ENCODE measurements at places on chromosomes 7 and 10. TPM values are rescaled to one million over a fixed set of nuclear protein-coding genes. Genes with fewer than 3 reads are reported as not detected.

DNA sequence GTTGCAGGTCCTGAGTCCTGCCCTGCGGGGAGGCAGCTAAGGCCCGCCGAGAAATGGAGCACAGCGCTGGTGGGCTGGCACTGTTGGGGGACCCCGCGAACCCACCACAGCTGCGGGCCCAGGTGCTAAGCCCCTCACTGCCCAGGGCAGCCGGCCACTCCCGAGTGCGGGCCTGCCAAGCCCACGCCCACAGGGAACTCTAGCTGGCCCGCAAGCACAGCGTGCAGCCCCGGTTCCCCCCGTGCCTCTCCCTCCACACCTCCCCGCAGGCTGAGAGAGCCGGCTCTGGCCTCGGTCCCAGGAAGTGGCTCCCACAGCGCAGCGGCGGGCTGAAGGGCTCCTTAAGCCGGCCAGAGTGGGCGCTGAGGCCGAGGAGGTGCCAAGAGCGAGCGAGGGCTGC, 3.5 kb upstream of the NSMCE4A start:
- DNase-seq, result no peak

- DNase-seq, result no peak
These were observed 151.5 kb downstream of the SLIT1 start for GRCh38 chr10:97034301-97034700.

GRCh38 chr7:96591900-96592676, 117.6 kb downstream of the SEM1 start:
- no peak for DNase-seq

DNA sequence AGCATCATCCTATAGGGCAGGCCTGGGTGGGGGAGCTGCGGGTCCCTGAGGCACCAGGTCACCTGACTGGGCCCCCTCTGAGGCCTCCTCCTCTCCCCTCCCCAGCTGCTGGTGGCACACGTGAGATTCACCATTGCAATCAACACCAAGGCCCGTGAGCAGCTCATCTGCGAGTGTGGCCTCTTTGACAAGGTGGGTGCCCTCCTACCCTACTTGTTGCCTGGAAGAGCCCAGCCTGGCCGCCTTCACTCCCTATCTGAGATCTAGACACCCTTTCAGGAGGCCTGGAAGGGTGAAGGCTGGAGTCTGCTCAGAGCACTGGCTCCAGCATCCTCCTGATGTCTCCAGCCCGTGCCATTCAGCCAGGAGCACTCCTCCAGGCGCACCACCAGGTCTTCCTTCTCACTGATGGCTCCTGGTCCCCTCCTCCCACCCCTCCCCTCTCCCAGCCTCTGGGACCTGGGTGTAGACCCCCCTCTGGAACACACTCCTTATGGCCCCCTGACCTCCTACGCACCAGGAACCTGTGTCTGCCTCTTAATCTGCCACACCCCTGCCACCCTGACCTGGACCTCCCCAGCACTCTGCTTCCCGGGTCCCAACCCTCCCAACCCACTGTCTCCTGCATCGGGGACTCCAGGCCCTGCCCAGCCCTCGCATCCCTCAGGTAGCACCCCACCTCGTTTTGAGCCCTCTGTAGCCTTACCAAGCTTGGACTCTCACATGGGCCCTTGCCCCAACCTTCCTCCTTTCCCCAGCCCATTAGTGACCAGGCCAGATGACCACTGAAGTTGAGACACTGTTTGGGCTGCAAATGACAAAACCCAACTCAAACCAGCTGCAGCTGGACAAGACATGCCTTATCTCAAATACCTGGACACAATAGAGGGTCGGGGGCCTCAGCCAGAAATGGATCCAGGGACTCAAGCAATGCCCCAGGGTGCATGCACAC, 67.5 kb downstream of the ALOX5 start:
- DNase-seq, result no peak

Gene GPR22
- 0.98 TPM for polyA plus RNA-seq

Gene SLC13A1
- polyA plus RNA-seq, result not detected

- no peak for DNase-seq
These were observed 235.1 kb upstream of the MEOX2 start for GRCh38 chr7:15921576-15921975.

Gene C1GALT1
- polyA plus RNA-seq, result 62.4 TPM

- DNase-seq, result no peak
These were observed 13.1 kb downstream of the PHKG1 start for GRCh38 chr7:56079450-56080185.

GRCh38 chr7:87567052-87567451, 33.6 kb downstream of the ABCB1 start:
- no peak for DNase-seq

DNA sequence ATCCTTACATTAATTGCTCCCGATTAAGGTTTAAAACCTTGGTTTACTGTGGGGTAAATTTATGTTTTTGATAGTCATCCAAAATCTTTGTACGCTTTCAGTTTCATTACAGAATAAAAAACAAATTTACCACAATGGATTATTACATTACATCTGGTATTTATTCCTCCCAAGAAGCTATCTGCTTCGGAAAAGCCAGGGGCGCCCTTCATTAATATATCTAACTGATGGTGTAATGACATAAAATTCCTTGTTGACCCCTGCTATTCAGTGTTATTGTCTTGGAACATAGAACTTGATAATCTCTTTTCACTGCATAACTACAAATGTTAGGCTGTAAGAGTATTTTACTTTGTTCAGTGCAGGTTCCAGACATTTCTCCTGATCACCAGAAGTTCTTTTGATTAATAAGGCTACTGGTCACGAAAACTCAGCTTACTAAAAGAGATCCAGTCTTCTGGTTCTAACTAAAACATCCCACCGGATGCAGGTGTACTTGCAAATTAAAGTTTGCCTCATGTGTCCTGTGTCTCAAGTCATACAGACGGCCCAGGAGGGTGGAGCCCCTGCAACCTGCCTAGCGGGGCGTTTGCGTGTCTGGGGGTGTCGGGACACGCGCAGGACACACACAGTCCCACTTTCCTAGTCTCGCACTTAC, 581 bp upstream of the GLCCI1 start:
- peak; percentile 20 for DNase-seq

DNA sequence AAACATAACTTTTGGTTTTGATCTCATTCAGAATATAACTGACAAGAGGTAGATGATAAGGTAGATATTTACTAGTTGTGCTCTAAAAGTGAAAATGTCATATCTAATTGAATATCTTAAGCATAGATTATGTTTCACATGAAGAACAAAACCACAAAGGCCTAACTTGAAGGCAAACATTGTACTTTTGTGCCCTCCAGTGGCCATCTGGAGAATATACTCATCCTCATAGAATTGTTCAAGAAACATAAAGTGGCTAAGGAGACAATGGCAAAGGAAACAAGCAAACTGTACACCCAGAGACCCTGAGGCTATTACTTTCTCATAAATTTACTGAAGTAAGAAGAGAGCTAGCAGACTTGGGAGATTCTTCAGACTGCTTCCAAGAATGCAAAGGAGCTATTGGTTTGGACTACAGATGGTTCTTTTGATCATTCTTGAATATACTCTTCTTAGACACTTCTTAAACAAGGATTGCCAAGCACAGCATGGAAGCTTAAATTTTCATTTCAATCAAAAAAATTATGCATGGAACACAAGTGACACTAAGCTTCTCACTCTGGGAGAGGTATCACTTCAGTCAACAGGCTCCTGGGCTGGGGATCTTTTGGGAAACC, 98.2 kb upstream of the DKK1 start:
- peak; percentile 35 for DNase-seq

DNA sequence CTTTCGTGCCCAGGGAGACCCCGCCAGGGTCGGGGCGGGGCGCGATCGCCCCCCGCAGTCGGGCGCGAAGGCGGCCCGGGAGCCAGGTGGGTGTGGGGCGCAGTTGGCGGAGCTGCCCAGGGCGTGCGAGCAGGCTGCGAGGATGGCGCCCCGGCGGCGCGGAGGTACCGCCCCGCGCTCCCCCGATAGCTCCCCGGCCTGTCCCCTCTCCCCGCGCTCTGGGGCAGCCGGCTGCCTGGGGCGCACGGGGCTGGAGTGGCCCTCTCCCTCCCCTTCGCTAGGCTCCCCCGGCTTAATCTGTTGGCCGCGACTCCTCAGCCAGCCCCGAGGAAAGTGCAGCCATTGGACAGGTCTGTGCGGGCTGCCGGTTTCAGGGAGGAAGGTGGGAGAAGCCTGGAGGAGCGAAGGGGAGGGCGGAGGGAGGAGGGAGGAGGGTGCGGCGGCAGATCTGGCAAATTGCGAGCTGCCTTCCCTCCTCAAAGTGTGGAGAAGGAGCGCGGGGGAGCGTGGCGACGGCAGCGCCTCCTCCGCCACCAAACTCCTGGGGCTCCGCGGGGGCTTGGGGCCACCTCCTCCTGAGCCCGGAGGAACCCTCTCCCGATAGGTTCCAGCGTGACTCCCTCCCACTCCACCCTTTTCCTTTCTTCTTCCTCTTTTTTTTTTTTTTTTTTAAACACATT, 361 bp upstream of the PLXDC2 start:
- DNase-seq, result no peak

DNA sequence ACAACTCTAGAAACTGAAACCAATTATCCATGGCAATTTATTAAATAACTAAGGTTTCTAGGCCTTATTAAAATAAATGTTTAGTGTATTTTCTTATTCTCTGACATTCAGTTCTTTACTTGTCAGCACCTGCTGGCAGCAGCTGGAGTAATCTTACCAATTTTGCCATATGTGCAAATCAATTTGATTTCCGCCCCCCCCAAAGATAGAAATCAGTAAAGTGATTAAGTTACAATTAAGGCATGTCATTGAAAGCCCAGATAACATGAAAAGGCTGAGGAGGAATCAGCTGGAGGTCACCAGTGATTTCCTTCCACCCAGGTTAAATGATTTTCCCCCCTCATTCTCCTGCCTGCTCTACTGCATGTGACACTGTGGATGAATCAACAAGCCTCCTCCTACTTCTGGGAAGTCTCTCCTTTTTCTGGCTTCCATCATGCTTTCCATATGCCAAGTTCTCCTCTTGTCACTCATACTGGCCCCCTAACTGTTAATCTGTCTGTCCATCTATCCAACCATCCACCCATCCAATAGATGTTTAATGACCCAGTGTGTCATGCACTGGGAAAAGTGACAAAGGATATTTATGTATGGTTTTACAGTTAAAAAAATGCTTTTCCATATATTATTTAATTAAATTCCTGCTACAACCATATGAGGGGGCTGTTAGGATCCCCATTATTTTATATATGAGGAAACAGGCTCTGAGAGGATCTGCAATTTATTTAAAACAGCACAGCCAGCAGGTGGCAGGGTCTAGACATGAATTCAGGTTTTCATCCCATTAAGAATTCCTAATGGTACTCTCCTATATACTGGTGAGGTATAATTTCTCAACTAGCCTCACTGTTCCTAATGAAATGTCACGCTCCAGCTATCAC, 116.5 kb downstream of the ATXN7L1 start:
- no peak for DNase-seq

Gene SMKR1
- polyA plus RNA-seq, result 7.9 TPM

GRCh38 chr10:110118891-110119621, 88.3 kb upstream of the MXI1 start:
- DNase-seq, result no peak

Gene AKR1D1
- not detected for polyA plus RNA-seq
